GM18507 (cell line): ENCODE measurements at places on chromosomes 5 and 9.

GRCh38 chr5:58012102-58012501 lies 447.8 kb downstream of the PLK2 start:
- DNase-seq = no peak

DNA sequence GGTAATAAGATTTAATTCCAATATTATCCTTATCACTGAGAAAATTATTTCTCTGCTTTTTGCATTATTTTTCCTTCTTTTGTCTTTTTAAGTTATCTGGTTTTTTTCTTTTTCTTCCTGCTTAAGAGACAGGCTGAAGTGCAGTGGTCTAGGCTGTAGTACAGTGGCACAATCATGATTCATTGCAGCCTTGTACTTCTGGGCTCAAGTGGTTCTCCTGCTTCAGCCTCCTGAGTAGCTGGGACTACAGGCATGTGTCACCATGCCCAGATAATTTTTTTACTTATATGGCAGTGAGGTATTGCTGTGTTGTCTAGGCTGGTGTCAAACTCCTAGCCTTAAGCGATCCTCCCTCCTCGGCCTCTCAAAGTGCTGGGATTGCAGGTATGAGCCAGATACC lies 93.9 kb downstream of the SLC44A1 start:
- DNase-seq = no peak

GRCh38 chr9:10612641-10613398 lies at the start of gene PTPRD:
TSS of gene PTPRD (minus strand) at chr9:10613002.
- no peak for DNase-seq

DNA sequence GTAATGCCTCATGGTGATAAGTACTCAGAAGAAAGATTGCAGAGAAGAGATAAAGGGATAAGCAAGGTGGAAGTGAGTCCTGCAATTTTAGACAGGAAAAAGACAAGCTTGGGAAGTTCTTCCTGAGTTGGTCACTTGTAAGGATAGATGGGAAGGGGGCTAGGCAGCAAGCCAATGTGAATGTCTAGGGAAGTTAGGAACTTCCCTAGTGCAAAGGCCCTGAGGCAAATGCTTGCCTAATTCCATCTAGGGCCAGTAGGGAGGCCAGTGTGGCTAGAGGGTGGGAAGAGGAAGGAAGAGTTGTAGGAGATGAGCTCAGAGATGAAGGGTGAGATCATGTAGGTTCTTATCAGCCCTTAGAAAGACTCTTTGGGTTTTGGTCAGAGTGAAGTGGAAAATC lies 206.6 kb downstream of the MAT2B start:
- DNase-seq = no peak

DNA sequence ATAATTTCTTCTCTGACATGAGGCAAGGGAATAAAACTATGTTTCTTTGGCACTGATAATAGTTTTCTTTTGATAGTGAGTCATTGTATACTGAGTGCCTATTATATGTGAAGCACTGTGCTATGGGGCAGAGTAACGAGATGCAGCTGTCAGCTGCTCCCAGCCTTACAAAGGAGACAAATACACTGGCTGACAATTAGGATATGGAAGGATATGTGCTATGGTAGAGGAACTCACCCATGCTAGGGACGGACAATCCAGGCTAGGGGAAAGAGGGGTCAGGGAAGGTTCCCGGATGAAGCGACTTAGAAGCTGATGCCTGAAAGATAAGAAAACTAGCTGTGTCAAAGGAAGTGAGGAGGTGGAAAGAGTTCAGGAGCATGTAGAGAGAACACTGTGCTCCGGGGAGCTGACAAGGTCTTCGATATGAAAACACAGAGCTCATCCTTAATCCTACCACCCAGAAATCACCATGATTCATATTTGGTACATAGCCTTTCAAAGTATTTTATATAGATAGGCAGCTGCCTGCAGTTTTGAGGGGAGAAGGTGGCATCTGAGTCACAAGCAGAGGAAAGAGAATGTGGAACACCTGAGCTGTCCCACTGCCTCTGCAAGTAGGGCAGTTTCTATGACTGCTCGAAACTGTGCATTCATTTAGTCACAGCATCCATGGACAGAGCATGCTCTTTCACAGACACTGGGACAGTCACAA lies 12.1 kb downstream of the BSPRY start:
- DNase-seq = no peak

GRCh38 chr5:171820561-171820960 lies 34.9 kb downstream of the SMIM23 start:
- no peak for DNase-seq

DNA sequence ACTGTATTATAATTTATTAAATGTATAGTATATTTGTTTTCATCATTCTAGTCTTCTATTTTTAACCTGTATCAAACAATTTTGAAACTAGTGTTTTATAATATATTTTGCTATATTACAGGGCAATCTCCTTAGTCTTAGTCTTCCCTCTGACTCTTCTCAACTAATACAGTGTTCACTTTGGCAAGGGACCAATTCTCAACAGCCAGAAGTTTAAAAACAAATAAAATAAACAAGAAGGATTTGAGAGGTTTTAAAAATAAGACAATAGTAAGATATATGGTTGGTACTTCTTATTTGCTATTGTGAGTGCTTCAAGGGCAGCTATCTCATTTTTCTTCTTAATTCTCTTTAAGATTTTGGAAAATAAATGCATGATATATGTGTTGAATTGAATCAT lies 167.2 kb downstream of the RAB3C start:
- DNase-seq = no peak

DNA sequence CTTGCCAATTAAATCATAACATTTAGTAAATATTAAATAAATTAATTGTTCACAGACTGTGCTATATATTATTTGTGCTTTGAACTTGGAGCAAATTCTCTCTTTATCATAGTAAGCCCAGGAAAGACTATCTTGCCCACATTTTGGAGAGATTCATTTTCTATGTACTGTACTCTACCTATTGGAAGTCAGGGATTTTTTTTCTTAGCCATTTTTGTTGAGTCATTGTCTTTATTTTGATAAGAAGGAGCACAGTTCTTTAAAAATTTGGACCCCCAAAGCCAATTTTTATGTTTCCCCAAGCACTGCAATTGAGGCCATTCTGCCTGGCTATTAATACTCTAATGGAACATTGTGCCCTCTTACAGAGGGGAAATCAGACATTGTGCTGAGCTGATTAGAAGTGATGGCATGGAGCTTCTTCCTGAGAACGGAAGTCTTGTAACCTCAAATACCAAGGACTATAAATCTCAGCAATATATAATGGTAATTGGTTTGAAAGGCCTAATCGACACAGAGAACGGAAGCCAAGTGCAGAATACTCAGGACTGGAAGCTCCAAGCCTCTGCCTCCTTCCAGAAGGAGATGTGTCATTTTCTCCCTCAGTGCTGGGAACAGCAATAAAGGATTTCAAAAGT lies 188.8 kb upstream of the PAPPA start:
- no peak for DNase-seq

GRCh38 chr9:13292782-13293181 lies 13.3 kb upstream of the MPDZ start:
- DNase-seq = no peak

DNA sequence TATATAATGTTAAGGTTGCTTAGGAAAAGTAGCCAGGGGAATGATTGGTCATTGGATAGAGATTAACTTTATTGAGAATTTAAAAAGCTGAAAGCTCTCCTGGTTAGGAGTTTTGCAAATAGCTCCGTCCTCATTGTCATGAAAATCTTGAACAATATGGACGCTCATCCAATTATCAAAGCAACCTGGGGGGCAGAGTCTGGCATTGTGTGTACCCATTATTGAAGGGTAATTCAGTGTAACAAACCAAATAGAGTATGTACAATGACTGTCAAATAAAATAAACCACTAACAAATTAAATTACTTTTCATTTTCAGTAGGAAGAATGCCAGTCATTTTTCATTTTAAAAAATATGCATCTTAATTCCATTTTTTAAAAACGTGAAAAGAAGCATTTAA lies 144.0 kb upstream of the GPR151 start:
- no peak for DNase-seq

DNA sequence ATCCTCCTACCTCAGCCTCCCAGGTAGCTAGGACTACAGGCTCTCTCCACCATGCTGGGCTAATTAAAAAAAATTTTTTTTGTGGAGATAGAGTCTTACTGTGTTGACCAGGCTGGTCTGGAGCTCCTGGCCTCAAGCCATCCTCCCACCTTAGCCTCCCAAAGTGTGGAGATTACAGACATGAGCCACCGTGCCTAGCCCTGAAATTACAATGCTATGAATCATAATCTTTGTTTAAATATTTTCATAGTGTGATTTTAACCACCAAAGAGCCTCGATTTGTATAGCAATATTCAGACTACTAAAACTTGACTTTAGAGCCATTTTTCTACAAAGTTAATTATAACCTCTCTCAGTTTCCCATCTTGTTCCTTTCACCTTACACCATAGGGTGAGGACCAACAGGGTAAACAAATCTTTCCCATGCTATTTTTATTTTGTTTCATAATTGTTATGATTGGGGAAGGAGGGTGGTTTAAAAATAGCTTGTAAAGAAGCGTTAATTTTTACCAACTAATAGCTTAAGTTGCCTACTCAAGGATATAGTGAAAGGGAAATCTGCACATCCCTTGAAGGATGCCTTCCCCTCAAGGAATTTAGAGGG lies 32.7 kb downstream of the UBE2D2 start:
- no peak for DNase-seq

DNA sequence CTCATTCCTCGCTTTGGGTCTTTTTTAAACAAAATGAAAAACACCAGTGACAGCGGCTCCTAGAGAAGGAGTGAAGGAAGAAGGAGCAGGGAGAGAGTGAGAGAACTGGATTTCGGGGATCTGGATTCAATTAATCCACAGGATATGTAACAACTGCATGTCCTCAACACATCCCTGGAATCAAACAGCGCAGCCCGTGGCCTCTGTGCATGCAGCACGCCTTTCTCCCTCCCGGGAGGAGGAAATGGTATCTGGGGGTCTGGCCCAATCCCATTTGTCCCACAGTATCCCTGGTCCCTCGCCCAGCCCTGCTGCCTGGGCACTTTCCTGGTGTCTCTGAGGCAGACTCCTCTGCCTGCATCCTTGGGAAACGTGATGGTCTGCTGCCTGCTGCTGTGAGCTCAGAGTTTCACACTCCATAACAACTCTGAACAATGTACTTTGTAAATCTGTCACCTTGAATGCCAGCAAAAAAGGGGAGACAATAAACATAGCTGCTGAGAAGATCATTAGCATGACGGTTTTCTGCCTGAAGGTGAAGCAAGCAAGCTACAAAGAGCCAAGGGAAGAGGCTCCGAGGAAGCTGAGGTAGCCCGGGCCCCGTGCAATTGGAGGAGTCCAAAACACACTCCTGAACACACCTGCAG lies 56.1 kb downstream of the PTCH1 start:
- no peak for DNase-seq

DNA sequence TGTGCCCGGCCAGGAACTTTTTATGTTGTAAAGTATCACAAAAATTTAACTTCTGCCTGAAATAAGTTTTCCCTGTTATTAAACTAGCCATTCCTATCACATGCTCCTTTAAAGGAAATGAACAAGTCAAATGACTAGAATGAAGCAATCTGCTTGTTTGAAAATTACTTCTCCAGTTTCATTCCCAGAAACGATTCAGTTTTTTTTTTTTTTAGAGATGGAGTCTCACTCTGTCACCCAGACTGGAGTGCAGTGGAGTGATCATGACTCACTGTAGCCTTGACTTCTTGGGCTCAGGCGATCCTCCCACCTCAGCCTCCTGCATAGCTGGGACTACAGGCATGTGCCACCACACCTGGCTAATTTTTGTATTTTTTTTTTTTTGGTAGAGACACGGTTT lies 13.3 kb upstream of the GNG10 start:
- DNase-seq = no peak
